ENCODE measurements at places on chromosomes 1 and 21.

DNA sequence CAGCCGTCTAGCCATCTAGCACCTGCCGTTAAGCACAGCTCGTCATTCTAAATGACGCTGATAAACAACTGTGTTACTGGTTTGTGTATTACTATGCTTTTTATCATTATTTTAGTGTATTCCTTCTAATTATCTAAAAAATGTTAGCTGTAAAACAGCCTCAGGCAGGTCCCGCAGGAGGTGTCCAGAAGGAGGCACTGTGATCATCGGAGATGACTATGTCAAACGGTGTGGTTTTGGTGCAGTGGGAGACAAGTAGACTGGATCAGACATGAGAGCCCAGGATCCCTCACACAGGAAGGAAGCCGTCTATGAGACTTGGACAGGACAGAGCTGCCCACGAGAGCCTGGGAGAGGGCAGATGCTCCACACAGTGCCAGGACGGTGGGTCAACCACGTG, 55.3 kb upstream of the COL6A1 start:
- DNase-seq, result no peak

DNA sequence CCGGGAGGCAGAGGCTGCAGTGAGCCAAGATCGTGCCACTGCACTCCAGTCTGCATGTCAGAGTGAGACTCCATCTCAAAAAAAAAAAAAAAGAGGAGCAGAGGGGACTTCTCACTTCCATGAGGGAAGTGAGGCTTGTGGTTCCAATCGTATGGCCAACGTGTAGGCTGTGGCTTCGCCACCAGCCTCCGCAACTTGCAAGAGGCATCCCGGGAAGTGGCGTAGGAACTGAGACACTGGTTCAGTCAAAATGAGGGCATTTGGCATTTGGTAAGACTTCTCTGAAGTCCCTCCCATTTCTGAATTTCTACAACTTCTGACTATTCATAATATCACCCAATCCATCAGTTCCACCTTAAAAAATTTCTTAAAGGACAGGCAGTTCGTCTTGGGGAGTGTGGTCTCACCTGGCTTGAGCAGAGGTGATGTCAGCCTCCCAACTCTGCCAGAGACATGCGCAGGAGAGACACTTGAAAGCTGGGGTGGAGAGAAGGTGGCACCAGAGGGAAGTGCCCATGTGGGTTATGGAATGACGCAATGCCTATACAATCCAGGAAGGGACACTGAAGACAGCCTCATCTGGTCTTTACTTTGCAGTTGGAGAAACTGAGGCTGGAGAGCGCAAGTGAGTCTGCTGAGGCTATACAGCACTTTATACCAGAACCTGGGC, 17.2 kb downstream of the KAZN start:
- DNase-seq, result no peak

GRCh38 chr1:1433804-1434130, 1.7 kb upstream of the VWA1 start:
- DNase-seq, result peak; percentile 23

DNA sequence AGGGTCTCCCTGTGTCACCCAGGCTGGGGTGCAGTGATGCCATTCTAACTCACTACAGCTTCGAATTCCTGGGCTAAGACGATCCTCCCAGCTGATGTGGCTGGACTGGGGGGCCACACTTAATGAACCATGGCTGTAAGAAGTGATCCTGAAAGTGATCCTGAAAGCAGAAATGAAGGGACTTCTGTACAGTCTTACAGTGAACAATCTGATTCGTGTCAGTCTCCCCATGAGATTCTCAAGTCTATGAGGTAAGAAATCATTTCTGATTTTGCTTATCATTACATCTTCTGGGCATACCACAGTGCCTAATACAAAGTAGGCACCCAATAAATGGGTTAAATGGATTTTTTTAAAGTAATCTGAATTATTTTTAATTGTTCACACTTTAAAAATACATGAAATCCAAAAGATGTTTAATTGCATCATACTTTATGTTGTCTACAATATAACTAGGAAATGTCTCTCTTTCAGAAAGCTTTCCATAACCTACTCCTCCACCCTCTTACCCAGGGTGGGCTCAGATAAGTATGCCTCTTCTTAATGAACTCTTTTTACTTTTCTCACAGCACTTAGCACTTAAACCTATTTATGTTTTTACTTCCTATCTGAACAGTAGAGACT, 21.5 kb downstream of the TUT4 start:
- DNase-seq, result no peak

DNA sequence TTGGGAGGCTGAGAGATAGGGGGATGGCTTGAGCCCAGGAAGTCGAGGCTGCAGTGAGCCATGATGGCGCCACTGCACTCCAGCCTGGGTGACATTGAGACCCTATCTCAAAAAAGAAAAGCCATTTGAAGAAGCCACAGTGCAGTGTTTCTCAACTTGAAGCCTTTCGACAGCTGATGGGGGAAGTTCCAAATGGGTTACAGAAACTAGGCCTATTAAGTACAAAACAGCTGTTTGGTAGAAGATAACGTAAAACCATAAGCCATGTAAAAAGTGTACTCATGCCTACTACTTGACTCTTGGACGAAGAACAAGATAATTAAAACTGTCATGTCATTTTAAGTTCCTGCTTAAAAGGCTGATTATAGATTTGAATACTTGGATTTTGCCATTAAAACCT, 16.6 kb downstream of the COPA start:
- DNase-seq, result no peak

- no peak for DNase-seq
Measured at GRCh38 chr21:34006611-34007168, 66.7 kb upstream of the MRPS6 start.

DNA sequence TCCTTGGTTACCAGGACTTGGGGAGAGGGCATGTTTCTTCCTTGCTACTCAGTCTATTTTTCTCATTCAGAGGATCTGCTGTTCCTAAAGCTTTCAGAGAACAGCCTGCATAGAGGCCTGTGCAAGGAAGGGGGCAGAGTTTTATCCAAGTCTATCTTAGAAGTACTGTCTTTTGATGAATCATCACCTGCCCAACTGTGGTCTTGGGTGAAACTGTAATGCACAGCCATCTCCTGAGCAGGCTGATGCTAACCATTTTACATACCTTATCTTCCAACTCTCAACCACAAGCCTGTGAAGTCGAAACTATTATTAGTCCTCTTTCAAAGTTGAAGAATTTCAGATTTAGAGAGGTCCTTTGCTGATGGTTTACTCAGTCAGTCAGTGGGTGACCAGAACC, 368.0 kb downstream of the HHAT start:
- DNase-seq, result no peak

- DNase-seq, result no peak
Measured at GRCh38 chr21:34613679-34614627, 960 bp downstream of the RCAN1 start.

GRCh38 chr1:117821382-117821755, 108.1 kb downstream of the GDAP2 start:
- DNase-seq, result no peak

- DNase-seq, result no peak
Measured at GRCh38 chr1:224373008-224373590, 16.4 kb downstream of the CNIH4 start.

GRCh38 chr1:30788580-30789387, 31.2 kb upstream of the LAPTM5 start:
- no peak for DNase-seq

DNA sequence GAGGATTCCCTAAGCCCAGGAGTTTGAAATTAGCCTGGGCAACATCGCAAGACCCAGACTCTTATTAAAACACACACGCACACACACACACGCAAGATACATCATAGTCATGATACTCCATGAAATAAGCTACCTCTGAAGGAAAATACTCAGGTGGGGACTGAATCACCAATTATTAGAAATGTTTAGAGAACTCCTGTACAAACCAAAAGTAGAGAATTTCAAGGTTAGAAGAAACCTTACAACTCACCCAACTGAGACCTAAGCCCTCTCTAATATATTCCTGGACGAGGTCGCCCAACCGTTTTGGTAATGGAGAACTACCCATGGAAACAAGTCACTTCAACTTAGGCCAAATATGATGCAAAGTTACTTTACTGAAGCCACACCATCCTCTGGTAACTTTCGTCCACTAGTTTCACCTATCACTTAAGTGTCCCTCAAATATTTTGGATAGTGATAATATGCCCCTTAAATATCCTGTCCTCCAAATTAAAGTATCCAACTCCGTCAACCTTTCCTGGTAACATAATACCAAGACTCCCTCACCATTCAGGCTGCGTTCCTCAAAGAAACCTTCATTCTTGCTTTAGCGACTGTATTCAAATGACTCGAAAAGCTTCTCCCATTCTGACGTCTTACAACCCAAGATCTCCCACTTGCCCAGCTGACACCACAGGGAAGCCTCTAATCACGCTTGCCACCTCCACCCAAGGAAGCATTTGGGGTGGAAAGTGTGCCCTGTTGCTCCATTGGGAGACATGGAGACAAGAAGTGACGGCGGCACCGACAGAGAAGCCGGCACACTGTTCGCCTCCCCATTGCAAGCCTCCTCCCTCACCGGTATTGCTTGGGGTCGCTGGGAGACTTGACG, 856 bp downstream of the NRDC start:
- DNase-seq, result no peak

DNA sequence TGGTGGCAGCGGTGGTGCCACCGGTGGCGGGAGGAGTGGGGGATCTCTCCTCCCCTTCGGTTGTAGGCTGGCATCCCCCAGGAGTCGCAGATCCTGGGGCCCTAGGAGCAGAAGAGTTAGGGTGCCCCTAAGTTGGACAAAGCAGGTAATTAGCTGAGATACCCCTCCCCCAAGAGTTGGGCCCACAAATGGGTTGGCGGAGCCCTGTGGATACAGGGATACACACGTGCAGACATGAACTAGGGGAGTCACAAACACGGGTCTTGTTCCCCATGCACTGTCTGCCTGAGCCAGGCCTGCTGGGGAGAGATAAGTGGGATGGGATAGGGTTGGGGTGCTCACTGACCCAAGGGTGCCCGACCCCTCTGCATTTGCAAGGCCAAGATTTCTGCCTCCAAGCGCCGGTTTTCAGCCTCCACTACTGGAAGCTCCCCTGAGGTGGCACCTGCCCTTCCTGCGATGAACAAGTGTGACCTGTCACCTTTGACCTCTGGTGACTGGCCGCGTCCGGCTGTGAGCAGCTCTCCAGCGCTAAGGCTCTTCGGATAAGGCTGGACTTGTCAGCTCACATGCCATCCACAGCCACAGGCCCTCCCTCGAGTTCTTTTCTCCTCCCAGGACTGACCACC, 1.8 kb downstream of the CCDC17 start:
- DNase-seq, result no peak

DNA sequence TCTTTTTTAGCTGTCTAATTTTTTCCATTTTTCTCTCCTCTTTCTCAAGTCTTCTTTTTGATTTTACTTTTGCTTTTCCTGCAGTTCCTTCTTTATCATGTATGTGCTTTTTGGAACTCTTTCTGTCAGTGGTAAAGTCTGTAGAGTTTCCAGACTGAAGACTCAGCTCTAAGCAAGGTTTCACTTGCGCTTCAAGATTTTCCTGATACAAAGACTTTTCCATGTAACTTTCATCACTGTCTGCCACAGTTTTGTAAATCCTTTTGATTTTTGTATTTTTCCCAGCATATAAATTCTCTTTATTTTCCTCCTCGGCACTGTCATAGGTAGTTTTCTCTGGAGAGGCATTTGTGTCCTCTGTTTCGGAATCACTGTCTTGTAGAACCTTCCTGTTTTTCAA, 5.5 kb downstream of the CLSPN start:
- no peak for DNase-seq

DNA sequence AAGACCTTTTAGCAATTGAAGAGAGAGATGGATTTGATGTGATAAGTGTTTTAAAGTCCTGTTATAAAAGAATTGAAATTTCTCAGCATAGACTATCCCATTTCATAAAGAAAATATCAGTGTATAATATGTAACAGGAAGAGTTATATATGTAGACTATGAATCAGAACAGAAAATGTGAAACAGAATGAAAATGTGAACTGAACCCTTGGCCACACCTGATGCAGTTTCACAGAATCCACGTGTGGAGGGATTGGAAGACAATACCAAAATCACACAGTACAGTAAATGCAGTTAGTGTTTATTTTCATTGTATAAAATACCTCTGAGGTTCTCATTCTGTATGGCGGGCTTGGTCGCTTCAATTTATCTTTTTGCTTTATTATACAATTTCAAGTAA, 9.9 kb upstream of the SLAMF1 start:
- no peak for DNase-seq

GRCh38 chr1:6585081-6585722, 5.4 kb downstream of the ZBTB48 start:
- no peak for DNase-seq

GRCh38 chr21:44576025-44576420, 2.5 kb downstream of the KRTAP10-4 start:
- no peak for DNase-seq

DNA sequence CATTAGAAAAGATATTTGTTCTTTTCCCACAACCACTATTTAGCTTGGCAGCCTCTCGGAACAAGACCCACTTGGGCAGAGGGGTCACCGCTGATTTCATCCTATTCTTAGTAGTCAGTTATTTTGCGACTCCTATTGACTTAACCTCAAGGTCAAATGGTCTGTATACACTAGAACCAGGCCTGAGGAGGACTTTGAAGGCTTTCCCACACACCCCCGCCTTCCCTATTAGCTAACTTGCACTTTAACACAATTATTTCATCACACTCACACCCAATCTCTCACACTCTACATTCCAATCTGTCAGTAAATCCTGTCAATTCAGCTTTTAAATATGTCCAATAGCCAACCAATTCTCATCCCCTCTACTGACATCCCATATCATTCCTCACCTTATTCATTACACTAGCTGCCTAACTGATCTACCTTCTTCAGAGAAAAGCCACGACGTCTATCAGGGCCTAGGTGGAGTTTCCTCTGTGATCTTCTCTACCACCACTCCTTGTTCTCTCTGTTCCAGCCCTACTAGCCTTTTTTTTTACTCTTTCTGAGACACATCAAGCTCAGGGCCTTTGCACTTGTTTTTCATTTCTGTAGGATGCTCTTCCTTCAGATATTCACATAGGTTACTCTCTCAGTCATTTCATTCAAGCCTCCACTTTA, 1.0 kb upstream of the NIBAN1 start:
- DNase-seq, result no peak

- no peak for DNase-seq
Measured at GRCh38 chr1:89064632-89065031, 376 bp downstream of the GBP1 start.

- DNase-seq, result no peak
Measured at GRCh38 chr1:67880056-67880601, 46.9 kb upstream of the GNG12 start.
